SK-N-SH (cell line): ENCODE measurements at places on chromosomes 1 and 21. TPM values are rescaled to one million over a fixed set of nuclear protein-coding genes. Genes with fewer than 3 reads are reported as not detected.

- DNase-seq: no peak
Observed at GRCh38 chr1:228018961-228019721, 12.3 kb downstream of the WNT3A start.

PLEKHN1 gene
- not detected in 2 replicates for polyA plus RNA-seq

- DNase-seq: no peak
Observed at GRCh38 chr1:117363571-117364048, 3.6 kb upstream of the MAN1A2 start.

GRCh38 chr1:155191904-155192303 lies 15.8 kb downstream of the THBS3 start:
- DNase-seq: no peak

- DNase-seq: peak; percentile 60
Observed at GRCh38 chr1:211327346-211327921, 801 bp downstream of the TRAF5 start.

BNIPL gene
- 0.12 and 0.16 TPM in 2 replicates for polyA plus RNA-seq

- no peak for DNase-seq
Observed at GRCh38 chr21:38417726-38418125, 80.6 kb downstream of the ERG start.

SPATA1 gene
- 1.2 and 1.6 TPM in 2 replicates for polyA plus RNA-seq

GNL2 gene
- polyA plus RNA-seq: 37.6 and 43.7 TPM in 2 replicates
